ENCODE measurements at places on chromosomes 1 and 21.

GRCh38 chr1:235883261-235883927, 16.7 kb upstream of the LYST start:
- peak; percentile 55 for DNase-seq

- DNase-seq: no peak
Observed at GRCh38 chr1:226524547-226524946, 24.0 kb upstream of the STUM start.

DNA sequence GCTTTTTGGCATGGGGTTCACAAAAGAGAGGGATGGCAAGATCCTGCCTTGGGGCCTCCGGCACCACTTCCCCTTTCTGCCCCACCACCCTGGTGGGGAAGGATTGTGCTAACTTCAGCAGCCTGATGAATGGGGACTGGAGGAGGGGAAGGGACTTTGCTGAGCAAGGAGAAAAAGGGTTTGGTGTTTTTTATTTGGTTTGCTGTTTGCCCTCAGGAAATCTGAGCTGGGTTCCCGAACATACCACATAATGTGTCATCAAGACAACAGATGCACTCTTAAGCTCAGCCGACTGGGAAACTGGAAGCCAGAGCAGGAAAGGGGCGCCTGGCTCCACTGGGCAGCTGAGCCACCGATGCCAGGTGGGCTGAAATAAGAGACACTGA, 19.8 kb downstream of the OLFML2B start:
- DNase-seq: no peak

DNA sequence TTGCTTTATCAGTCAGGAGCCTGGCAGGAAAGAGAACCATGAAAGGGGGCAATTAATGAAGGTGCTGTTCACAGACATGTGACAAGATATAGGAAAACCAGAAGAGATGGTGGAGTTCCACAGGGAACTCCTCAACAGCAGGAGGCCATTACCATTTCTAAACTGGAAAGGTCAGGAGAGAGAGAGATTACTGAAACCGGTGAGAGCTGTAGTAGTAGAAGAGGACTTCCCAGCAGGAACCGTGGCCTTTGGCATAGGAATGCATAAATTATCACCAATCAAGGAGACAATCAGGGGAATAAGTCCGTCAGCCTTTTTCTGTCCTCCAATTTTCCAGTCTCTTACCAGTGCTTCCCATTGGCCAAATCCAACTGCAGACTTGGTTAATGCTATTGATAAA, 23.0 kb upstream of the ABCD3 start:
- DNase-seq: no peak

GRCh38 chr1:111191496-111191895, 8.9 kb downstream of the DENND2D start:
- no peak for DNase-seq

DNA sequence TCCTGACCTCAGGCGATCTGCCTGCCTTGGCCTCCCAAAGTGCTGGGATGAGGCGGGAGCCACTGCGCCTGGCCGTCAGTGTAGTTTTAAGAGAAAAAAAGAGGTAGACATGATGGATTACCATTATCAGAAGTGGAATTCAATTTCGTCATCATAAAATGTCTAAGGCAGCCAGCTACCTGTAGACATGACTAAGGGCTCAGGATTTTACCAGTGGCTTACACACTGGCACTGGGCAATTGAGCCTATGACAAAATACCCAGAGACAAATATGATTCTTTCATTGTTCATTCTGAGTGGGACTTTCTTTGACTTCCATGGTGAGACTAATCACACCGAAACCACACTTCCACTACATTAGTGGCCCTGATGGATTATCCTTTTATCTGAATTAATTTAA, 181.5 kb downstream of the GABPA start:
- no peak for DNase-seq

All from A673 (cell line).